Tibial nerve (tissue), 4 donors: ENCODE measurements at places on chromosomes 7 and 10. TPM values are rescaled to one million over a fixed set of nuclear protein-coding genes. Genes with fewer than 3 reads are reported as not detected.

The HOXA7 gene
- 12.9 TPM for total RNA-seq

DNA sequence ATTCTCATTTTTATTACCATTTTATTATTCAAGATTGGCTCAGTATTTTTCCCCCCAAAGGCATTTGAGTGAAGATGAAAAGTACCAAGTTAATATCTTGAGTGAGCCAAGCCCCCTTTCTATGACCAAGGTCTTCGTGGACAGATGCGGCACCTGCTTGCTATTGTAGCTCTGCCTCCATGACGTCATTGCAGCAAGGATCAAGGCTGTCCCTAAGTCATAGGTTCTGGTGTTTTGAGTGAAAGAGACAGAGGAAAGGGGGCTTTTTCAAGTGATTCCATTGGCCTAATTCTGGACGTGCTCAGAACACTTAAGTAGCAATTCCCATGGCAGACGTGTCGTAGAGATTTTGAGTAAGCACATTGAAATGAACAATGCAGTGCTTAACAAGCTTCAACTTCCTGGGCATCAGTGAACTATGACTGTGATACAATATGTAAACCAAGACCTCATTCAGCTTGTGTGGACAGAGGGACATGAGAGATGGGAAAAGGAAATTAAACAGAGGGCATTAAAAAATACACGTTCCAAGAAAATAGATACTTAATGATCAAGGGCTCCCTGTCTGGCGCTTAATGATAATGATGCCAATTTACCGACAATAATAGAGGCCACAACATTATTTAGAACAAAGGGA lies 248.7 kb upstream of the NPVF start:
- H3K4me3 ChIP-seq, result no peak overlapping the region
- no peak overlapping the region for H3K27ac ChIP-seq
- no peaks in the 10 kb centered on the region for H3K27me3 ChIP-seq
- H3K4me1 ChIP-seq, result no peaks in the 10 kb centered on the region

DNA sequence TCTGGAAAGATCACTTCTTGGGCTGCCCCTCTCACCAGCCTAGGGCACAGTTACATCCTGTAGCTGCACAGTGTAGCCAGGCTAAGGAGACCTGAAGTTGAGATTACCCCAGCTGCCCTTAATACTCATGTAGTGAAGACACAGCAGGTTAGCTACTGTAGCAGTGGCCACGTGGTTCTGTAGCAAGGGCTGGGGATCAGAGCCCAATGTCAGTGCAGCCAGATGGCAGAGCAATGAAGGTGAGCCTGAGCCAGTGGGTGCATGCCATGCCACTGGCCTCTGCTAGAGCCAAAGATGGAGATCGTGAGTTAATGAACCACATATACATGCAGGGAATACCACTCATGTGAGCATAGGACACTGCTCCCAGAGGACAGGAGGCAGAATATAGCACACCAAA lies 15.5 kb downstream of the AMPH start:
- H3K27ac ChIP-seq, result no peak overlapping the region
- no peaks in the 10 kb centered on the region for H3K36me3 ChIP-seq
- no peak overlapping the region for H3K4me3 ChIP-seq
- DNase-seq, result no peak
- H3K27me3 ChIP-seq, result no peaks in the 10 kb centered on the region

- no peak for DNase-seq
- H3K4me1 ChIP-seq, result peaks cover 5% of the 10 kb centered on the region
- H3K36me3 ChIP-seq, result no peaks in the 10 kb centered on the region
Observed at GRCh38 chr10:88045096-88045495, 181.7 kb downstream of the PTEN start.

The VPS37D gene
- 2.7 TPM for total RNA-seq

GRCh38 chr10:10869592-10869991 lies 148.1 kb upstream of the CELF2 start:
- no peak for DNase-seq
- H3K27ac ChIP-seq, result no peak overlapping the region
- no peaks in the 10 kb centered on the region for H3K27me3 ChIP-seq
- no peak overlapping the region for H3K4me3 ChIP-seq
- peaks cover 14% of the 10 kb centered on the region for H3K4me1 ChIP-seq
- H3K36me3 ChIP-seq, result no peaks in the 10 kb centered on the region

The FAM25G gene
- total RNA-seq, result not detected

The MRLN gene
- total RNA-seq, result not detected

DNA sequence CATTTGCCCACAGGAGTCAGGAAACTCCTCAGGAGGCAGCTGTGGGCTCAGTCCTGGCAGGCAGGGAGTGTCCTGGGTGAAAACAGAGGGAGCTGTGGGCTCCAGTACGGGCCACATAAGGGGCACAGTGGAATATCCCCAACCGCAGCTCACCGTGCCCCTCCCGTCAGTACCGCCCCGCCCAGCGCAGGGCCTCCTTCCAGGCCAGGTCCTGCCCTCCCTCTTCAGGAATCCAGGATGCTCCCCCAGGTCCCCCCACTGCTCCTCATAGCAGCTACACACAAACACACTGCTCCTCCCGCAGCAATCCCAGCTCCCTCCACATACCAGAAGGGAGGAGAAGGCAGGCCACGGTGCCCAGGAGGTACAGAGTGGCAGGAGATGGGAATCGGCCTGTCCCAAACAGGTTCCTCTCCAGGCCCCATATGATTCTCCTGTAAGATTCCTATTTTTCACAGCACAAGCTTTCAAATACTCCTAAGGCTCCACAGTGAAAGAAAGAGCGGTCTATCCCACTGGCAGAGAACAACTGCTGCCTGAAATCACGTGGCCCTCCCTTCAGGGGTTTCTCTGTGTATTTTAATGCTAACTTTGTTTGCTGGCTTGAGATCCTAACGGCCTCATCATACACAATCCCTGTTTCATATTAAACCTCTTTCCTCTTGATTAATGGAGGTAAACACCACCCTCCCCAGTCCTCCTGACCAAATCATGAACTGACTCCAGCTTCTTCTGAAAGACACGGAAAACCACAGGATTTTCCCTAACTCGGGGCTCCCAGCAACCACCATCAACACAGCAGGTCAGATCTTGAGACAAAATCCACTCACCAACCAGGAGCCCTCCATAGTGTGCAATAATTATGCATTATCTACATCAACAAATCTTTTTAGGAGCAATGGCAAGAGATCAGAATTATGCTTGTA lies 178.7 kb downstream of the TNS3 start:
- no peak for DNase-seq
- H3K4me3 ChIP-seq, result no peak overlapping the region
- H3K4me1 ChIP-seq, result no peaks in the 10 kb centered on the region
- H3K27me3 ChIP-seq, result no peaks in the 10 kb centered on the region
- no peaks in the 10 kb centered on the region for H3K36me3 ChIP-seq

DNA sequence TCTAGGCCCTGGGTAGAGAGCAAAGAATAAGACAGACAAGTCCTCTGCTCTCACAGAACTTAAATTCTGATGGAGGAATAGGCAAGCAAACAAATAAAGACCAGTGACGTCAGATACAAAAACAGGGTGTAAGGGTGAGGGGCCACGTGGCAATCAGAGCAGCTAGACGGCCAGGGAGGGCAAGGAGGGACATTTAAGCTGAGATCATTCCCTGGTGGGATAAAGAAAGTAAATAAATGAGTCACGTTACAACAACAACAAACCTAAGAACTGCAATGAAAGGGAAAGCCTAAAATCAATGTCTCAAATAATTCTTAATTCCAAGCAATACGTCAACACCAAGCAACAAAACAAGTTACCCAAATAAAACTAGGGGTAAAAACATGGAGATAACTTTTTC lies 21.8 kb downstream of the STN1 start:
- no peak overlapping the region for H3K4me3 ChIP-seq
- no peaks in the 10 kb centered on the region for H3K27me3 ChIP-seq
- DNase-seq, result no peak
- no peaks in the 10 kb centered on the region for H3K36me3 ChIP-seq

GRCh38 chr10:31207636-31208035 lies 111.4 kb upstream of the ZEB1 start:
- no peaks in the 10 kb centered on the region for H3K4me1 ChIP-seq
- no peaks in the 10 kb centered on the region for H3K36me3 ChIP-seq
- no peaks in the 10 kb centered on the region for H3K27me3 ChIP-seq
- no peak overlapping the region for H3K27ac ChIP-seq

DNA sequence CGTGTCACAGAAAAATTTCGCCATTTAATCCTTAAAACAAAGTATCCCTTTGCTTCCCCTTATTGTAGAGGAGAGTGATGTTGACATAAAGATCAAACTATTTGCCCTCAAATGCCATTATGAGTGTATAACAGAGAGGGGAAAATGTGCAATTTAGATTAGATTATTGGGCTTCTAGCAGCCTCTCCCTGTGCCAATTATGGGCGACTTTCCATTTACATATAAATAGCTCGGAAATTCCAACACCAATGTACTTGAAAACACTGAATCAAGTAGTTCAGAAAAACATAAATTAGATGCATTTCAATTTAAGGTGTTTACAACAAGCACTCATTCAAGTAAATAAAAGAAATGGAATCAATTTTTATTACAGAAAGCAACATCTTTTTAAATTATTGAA lies 64.6 kb upstream of the LRRN3 start:
- peaks cover 11% of the 10 kb centered on the region for H3K4me1 ChIP-seq
- H3K27ac ChIP-seq, result no peak overlapping the region
- H3K27me3 ChIP-seq, result no peaks in the 10 kb centered on the region
- H3K4me3 ChIP-seq, result no peak overlapping the region

- no peak overlapping the region for H3K4me3 ChIP-seq
- no peaks in the 10 kb centered on the region for H3K27me3 ChIP-seq
- no peaks in the 10 kb centered on the region for H3K4me1 ChIP-seq
- H3K27ac ChIP-seq, result no peak overlapping the region
- H3K36me3 ChIP-seq, result no peaks in the 10 kb centered on the region
Observed at GRCh38 chr7:18667466-18667865, 171.9 kb downstream of the HDAC9 start.

The SPDYE8 gene
- not detected for total RNA-seq

- H3K27ac ChIP-seq, result peak overlapping the region; percentile 15
- H3K27me3 ChIP-seq, result no peaks in the 10 kb centered on the region
- H3K36me3 ChIP-seq, result no peaks in the 10 kb centered on the region
- peaks cover 32% of the 10 kb centered on the region for H3K4me1 ChIP-seq
- no peak overlapping the region for H3K4me3 ChIP-seq
Observed at GRCh38 chr7:139647085-139647484, 123.6 kb downstream of the CLEC2L start.

GRCh38 chr7:93475811-93476210 lies 98.7 kb downstream of the CALCR start:
- H3K4me1 ChIP-seq, result no peaks in the 10 kb centered on the region
- H3K27me3 ChIP-seq, result no peaks in the 10 kb centered on the region
- no peak overlapping the region for H3K27ac ChIP-seq
- H3K4me3 ChIP-seq, result no peak overlapping the region
- H3K36me3 ChIP-seq, result no peaks in the 10 kb centered on the region
- DNase-seq, result no peak

GRCh38 chr7:1994931-1995330 lies 237.8 kb downstream of the MAD1L1 start:
- DNase-seq, result no peak
- H3K4me3 ChIP-seq, result no peak overlapping the region
- no peaks in the 10 kb centered on the region for H3K27me3 ChIP-seq
- no peaks in the 10 kb centered on the region for H3K36me3 ChIP-seq
- peaks cover 14% of the 10 kb centered on the region for H3K4me1 ChIP-seq
- H3K27ac ChIP-seq, result no peak overlapping the region

DNA sequence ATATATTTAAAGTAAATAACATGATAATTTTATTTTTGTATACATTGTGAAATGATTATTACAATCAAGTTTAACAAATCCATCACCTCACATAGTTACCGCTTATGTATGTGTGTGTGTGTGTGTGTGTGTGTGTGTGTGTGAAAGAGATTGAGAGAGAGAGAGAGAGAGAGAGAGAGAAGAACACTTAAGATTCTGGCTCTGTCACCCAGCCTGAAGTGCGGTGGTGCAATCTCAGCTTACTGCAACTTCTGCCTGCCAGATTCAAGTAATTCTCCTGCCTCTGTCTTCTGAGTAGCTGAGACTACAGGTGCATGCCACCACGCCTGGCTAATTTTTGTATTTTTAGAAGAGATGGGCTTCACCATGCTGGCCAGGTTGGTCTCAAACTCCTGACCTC lies 17.8 kb downstream of the LYZL1 start:
- no peak overlapping the region for H3K27ac ChIP-seq
- DNase-seq, result no peak
- H3K27me3 ChIP-seq, result no peaks in the 10 kb centered on the region
- no peak overlapping the region for H3K4me3 ChIP-seq
- H3K36me3 ChIP-seq, result no peaks in the 10 kb centered on the region

- DNase-seq, result no peak
- no peak overlapping the region for H3K4me3 ChIP-seq
- peaks cover 8% of the 10 kb centered on the region for H3K4me1 ChIP-seq
- no peaks in the 10 kb centered on the region for H3K27me3 ChIP-seq
Observed at GRCh38 chr7:20578257-20578771, 37.2 kb upstream of the ABCB5 start.

GRCh38 chr7:102859084-102859798 lies 53.6 kb upstream of the LRRC17 start:
- DNase-seq, result no peak
- no peaks in the 10 kb centered on the region for H3K27me3 ChIP-seq
- no peak overlapping the region for H3K27ac ChIP-seq
- no peaks in the 10 kb centered on the region for H3K4me1 ChIP-seq
- no peak overlapping the region for H3K4me3 ChIP-seq
- H3K36me3 ChIP-seq, result no peaks in the 10 kb centered on the region

The SAP25 gene
- 2.4 TPM for total RNA-seq

The ARMS2 gene
- total RNA-seq, result not detected

GRCh38 chr10:80589726-80590373 lies 52.1 kb downstream of the SH2D4B start:
- H3K27me3 ChIP-seq, result no peaks in the 10 kb centered on the region
- DNase-seq, result no peak
- no peaks in the 10 kb centered on the region for H3K36me3 ChIP-seq
- no peaks in the 10 kb centered on the region for H3K4me1 ChIP-seq

DNA sequence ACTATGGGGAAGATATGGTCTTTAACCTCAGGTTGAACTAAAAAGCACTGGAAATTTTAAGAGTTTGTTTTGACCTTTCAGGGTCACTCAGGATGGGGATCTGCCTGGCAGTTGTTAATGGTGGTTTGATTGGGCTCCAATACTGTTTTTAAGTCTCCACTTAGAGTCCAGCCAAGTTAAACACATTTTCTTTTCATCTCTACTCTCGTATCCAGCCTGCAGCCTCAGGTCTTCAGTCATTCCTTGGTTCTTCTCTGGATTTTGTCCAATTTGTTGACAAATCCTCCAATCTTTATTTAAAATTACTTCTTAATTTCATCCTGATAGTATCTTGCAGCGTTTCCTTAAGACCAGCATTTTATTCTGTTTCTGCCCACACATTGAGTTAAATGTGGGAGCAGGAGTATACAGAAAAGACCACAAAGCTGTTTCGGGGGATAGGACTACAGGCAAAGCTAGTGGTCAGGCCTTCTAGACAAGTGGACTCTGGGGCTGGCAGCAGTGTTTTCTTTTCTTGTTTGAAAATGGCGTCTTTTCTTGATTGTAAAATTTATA lies 133.2 kb upstream of the INHBA start:
- no peak overlapping the region for H3K27ac ChIP-seq
- no peaks in the 10 kb centered on the region for H3K36me3 ChIP-seq
- no peak for DNase-seq
- no peaks in the 10 kb centered on the region for H3K27me3 ChIP-seq

The LRRC61 gene
- total RNA-seq, result 19.3 TPM
